AG09319 (cell line): ENCODE measurements at places on chromosomes 11 and 22.

DNA sequence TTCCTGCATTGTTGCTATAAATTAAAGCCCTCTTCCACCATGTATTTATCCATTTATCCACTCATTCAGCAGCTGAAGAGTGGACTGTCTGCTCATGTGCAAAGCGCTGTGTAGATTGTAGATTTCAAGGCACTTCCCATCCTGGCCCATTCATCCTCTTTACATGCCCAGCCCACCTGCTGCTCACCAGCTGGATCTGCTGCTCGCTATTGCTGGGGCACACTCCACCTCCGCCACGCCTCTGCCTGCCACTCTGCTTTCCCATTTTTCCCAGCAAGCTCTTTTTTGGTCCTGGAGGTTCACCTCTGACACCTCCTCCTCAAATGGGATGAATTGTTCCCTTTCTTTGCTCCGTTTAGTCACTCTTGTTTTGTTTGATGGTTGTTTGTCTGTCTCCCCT lies 48.3 kb downstream of the CEP164 start:
- DNase-seq, result no peak

DNA sequence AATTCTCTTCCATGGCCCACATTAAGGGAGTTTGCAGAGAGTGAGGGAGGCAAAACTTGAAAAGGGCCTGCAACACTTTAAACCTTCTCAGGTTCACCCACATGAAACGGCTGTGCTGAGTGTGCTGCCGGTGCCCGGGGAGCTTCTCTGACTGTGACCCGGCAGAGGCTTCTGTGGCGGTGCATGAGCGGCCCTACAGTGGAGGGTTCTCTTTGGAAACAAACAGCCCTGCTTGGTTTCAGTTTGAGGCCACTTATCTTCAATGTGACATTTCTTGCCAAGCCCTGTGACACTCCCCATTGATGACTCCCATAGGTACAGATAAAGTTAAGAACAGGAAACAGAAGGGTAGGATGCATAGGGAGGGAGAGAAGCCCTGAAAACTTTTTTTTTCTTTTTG lies 31.8 kb downstream of the FAM118A start:
- DNase-seq, result no peak

DNA sequence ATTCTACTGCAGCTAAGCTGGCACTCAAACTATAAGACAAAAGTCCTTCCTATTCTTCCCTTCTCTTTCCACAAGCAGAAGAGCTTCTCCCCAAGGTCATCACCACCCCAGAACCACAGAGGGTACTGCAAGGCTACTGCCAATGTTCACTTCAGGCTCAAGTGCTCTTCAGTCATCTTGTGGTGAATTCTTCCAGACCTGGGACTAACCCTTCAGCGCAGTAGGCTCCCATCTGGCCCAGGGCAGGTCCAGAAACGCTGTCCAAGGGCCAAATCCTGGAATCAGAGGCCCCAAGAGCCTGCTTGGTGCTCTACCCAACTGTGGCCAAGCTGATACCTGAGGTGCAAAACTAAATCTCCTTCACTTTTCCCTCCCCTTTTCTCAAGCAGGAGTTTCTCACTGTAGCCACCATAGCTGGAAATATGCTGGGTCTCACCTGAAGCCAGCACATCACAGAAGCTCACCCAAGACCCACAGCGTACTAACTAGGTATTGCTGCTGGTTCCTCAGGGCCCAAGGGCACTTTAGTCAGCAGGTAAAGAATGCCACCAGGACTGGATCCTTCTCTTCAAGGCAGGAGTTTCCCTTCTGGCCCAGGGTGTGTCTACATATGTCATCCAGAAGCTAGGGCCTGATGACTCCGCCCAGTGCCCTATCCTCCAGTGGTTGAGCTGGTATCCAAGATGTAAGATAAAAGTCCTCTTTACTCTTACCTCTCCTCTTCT lies 27.8 kb downstream of the FCHSD2 start:
- no peak for DNase-seq

DNA sequence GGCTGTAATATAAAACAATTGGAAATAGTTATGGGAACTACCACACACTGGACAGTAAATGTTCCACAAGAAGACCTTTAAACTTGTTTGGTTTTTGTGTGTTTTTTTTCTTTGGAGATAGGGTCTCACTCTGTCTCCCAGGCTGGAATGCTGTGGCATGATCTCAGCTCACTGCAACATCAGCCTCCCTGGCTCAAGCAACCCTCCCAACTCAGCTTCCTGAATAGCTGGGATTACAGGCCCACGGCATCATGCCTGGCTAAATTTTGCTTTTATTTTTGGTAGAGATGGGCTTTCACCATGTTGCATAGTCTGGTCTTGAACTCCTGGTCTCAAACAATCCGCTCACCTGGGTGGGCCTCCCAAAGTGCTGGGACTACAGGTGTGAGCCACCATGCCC lies 121.0 kb downstream of the MPPED2 start:
- DNase-seq, result no peak

GRCh38 chr11:76574406-76574805 lies 96.1 kb downstream of the LRRC32 start:
- no peak for DNase-seq

DNA sequence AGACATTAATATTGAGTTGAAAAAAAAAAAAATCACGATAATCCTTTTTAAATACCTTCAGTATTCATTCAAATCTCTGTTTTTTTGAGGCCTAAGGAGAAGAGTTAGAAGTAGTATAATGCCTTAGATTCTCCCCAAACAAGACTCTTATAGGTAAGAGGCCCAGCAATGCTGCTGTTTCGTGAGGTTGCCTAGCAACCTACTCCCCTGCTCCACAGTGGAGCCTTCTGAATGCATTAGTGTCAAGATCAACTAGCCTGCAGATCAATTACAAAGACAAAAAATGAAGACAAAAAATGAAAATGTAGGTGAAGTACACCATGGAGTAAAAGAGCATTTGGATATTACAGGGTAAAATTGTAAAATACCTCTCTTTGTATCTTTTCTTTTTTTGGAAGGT lies 229.8 kb upstream of the LUZP2 start:
- no peak for DNase-seq
